Adrenal gland (tissue), 19 donors: ENCODE measurements at places on chromosomes 7 and 10. TPM values are rescaled to one million over a fixed set of nuclear protein-coding genes. Genes with fewer than 3 reads are reported as not detected.

Gene PLCE1
- total RNA-seq, result 3.4 TPM

DNA sequence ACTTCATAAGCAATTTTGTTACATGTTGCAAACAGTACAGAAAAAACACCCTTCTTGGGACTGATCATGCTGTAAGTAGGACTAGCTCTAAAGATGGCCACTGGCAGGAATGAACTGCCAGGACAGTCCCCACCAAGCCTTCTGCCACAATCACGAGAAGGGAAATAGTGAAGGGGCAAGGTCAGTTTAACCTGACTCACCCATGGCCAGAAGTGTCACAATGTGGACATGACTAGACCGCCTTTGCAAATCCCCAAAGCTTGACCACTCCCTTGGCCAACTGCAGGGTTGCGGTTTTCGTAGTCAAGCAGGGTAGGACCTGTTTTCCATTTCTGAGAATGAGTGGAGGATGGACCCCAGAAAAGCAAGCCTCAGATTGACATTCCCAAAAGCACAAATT is 19.4 kb upstream of the FRAT2 start:
- DNase-seq, result no peak

GRCh38 chr7:108016841-108017775 is 14.1 kb upstream of the LAMB1 start:
- no peak for DNase-seq

GRCh38 chr7:553636-554111 is 34.0 kb upstream of the PDGFA start:
- no peak for DNase-seq
